Aorta (tissue), 5 donors: ENCODE measurements at places on chromosomes 1 and 21.

- no peak for DNase-seq
These were observed 25.9 kb downstream of the PCNX2 start for GRCh38 chr1:233269656-233270055.

DNA sequence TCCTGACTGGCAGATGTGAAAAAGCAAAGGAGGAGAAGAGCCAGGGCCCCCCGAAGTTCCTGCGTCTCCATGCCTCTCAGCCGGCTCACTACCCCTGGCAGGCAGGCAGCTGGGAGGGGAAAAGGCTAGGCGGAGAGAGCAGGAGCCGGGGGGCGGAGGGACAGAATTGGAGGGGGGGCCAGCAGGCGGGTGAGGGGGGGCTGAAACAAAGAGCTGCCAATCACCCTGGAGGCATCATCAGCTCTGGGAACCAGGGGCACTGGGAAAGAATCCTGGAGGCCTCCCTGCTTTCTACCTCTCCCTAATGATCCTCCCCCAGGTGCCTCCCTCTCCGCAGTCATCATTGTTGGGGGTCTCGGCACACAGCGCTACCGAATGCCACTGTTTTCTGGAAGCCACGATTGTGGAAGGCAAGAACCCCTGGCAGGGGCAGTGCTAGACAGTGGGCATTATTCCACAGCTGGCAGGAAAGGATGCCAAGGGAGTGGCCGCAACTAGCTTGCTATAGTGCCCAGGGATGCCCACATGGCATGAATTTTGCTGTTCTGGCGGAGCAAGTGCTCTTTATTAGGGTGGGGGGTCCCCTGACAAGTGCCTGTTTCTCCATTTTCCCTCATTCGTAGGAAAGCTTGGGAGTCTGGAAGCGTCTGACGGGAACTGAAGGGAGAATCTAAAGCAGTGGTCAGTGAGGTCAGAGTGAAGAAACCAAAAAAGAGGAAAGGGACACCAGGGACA, at the start of gene THBS3:
THBS3 (minus strand) TSS at position 92 of the 735 bp plus-strand sequence; CDS start at position 71, 21 bp downstream.
- peak; percentile 81 for DNase-seq

- no peak for DNase-seq
These were observed 316.8 kb upstream of the SNX7 start for GRCh38 chr1:98344731-98345130.

DNA sequence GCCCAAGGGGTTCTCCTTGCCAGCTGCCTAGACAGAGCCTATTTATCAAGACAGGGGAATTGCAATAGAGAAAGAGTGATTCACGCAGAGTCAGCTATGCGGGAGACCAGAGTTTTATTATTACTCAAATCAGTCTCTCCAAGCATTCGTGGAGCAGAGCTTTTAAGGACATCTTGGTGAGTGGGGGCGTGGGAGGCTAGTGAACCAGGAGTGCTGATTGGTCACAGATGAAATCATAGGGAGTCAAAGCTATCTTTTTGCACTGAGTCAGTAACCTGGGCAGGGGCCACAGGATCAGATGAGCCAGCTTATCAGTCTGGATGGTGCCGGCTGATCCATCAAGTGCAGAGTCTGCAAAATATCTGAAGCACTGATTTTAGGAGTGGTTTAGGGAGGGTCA, 64.8 kb upstream of the MRPS6 start:
- DNase-seq = no peak

- no peak for DNase-seq
These were observed 5.7 kb upstream of the OLIG2 start for GRCh38 chr21:33019885-33020557.

- no peak for DNase-seq
These were observed 5.9 kb downstream of the RNF186 start for GRCh38 chr1:19809044-19809750.

DNA sequence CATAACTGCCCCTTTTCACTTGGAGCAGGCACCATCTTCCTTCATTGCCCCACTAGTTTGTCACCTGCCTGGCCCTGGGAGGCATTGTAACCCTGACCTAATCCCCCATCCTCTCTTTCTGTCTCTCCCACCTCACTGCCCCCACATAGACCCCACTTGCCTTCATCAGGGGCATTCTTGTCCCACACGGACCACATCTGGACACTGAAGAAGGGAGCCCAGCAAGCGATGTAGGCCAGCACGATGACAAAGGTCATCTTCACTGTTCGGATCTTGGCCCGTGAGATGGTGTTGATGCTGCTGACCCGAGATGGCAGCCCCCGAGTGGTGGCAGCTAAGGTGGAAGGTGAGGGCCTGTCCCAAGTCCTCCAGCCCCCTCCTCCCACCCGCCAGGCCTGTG, 1.4 kb downstream of the AVPR1B start:
- no peak for DNase-seq

GRCh38 chr1:160362168-160362957, 4.5 kb upstream of the NHLH1 start:
- DNase-seq = no peak

DNA sequence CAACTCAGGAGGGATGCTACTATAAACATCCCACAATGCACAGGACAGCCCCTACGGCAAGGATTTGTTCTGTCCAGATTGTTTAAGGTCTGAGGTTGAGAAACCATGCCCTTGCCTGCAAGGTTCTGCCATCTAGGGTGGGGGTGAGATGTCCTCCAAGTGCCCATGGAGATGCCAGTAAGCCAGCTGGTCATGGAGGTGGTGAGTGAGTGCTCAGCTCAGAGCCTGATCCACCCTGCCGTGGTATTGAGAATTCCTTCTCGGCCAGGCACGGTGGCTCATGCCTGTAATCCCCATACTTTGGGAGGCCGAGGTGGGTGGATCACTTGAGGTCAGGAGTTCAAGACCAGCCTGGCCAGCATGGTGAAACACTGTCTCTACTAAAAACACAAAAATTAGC, 13.3 kb upstream of the CTRC start:
- no peak for DNase-seq

GRCh38 chr1:168136709-168137514, at the start of gene GPR161:
Gene GPR161, minus strand, starts transcription at chr1:168136930. Its CDS starts 32,080 bp downstream, at chr1:168104850.
- DNase-seq = peak; percentile 87

DNA sequence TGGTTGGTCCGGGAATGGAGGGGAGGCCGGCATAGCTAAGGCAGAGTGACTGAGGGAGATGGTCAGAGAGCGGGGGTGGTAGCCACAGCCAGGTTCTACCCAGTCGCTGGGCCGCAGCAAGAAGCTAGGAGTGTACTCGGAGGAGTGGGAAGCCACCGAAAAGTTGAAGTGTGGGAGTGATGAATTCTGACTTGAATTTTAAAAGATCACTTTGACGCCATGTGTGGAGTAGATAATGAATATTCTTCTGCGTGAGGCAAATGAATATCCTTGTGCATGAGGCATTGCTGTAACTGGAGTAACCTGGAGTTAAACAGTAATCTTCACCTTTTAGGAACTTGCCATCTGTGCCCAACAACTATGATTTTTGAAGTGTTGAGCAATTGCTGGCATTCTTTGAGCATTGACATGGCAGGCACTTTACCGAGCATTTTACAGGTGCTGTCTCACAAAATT, 6.9 kb downstream of the CTPS1 start:
- DNase-seq = no peak

- DNase-seq = no peak
These were observed 132.2 kb upstream of the FOXD3 start for GRCh38 chr1:63190171-63190570.
